T-helper 9 cell (primary cell): ENCODE measurements at places on chromosomes 2 and 18.
A peak's percentile ranks its signal among the peaks of the same experiment; 100 is the strongest.

DNA sequence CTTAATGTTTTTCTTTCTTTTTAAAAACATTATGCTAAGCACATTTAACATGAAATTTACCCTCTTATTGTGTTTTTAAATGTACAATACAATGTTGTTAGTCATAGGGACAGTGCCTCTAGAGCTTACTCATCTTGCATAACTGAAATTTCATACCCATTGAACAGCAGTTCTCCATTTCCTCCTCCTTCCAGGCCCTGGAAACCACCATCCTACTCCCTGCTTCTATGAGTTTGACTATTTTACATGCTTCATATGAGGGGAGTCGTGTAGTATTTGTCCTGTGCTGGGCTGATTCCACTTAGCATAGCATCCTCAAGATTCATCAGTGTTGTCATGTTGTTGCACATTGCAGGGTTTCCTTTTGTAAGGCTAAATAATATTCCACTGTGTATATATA is 92.6 kb downstream of the SPATS2L start:
- no peak for DNase-seq

DNA sequence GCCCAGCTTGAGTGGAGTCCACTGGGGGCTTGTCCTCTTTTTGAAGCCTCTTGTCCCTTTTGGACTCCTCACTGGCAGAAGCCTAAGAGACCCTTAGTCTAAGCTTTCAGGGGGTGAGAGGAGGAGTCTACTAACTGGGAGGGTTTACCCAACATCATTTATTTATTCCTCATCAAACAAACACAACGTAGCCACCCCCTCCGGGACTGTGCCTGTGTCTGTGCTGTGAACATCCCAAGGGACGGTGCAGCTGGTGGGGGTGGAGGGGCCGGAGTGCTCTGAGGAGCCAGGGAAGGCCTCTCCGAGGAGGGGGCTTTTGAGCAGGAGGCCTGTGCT is 42.7 kb upstream of the TAF1B start:
- no peak for DNase-seq

DNA sequence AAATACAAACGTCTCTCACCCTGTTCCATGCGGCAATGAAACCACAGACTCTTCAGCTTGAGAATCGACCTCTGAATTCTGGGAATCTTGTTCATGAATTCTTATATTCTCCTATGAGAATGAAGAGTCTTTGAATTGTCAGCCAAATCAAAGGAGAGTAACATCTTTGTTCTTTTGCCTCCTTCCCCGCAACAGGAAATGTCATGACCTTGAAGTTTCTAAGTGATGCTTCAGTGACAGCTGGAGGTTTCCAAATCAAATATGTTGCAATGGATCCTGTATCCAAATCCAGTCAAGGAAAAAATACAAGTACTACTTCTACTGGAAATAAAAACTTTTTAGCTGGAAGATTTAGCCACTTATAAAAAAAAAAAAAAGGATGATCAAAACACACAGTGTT is 21.8 kb downstream of the TNFAIP6 start:
- no peak for DNase-seq

- DNase-seq, result no peak
Measured at GRCh38 chr18:44786688-44787087, 106.0 kb downstream of the SETBP1 start.

DNA sequence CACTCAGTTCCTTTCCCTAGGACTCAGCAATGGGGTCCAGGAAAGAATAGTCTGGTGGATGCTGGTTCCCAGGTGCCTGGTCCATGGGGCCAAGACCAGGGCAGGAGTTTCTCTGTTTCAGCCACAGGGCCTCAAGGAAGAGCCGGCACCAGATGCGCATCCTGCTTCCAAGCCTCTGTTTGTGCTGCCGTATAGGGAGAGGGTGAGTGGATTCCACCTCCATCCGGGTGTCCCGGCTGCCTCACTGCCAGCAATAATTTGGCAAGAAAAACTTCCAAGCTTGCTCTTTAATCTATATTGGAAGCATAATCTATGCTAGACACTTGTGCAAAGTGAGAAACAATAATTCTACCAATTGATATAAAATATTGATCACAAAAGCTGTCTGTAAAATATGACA is 261.2 kb upstream of the HS6ST1 start:
- no peak for DNase-seq

GRCh38 chr2:219418155-219419011 is at the start of gene DES:
TSS of gene DES (plus strand) at chr2:219418377. CDS start at chr2:219418463, 86 bp downstream.
- DNase-seq, result no peak

DNA sequence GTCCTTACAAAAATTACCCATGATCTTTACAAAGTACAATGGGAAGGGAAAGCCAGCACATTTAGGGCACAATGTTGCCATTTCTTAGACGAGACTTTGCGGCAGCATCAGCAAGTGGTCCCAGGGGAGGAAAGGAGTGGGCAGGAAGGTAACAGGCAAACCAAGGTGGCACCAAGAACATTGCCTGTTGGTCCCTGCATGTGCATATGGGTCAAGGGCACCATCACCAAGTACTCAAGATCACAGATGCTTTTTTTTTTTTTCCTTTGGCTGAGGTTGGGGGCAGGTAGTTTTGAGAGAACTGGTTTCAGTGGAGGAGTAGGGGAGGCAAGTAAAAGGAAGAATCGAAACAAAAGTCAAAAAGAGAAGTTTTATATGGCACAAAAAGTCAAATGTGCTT is 752 bp upstream of the CYTIP start:
- no peak for DNase-seq

- DNase-seq, result no peak
Measured at GRCh38 chr2:3160751-3161330, 216.8 kb downstream of the EIPR1 start.

DNA sequence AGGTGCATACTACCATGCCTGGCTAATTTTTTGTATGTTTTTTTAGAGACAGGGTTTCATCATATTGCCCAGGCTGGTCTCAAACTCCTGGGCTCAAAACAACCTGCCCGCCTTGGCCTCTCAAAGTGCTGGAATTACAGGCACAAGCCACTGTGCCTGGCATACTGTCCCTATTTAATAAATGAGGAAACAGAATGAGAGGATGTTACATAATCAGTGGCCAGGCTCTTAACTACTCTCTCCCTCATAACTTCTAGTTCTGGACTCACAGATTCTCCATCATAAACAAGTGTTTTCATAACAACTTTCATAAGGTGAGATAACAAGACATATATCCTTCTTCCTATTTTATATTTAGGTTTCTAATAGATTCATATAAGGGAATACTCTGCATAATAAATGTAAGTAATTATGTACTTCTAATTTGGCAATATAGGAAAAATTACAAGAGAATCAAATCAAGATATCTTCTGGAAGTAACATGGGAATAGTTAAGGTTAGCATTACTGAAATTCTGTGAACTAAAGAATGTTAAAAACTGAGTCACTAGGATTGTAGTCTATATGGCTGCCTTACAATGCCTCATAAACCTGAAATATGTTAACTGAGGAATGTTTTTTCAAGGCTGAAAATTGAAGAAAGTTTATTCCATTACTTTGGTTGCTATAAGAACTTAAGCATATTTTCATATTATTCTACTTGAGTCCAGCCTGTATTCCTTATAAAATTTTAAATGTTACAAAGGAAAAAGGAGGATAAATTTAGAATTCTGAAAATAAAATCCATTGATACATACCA is 71.3 kb downstream of the SLC25A12 start:
- DNase-seq, result no peak

GRCh38 chr2:55051026-55051866 is 995 bp upstream of the RTN4 start:
- DNase-seq, result peak; percentile 16

- no peak for DNase-seq
Measured at GRCh38 chr2:36172824-36173223, 182.8 kb upstream of the CRIM1 start.

DNA sequence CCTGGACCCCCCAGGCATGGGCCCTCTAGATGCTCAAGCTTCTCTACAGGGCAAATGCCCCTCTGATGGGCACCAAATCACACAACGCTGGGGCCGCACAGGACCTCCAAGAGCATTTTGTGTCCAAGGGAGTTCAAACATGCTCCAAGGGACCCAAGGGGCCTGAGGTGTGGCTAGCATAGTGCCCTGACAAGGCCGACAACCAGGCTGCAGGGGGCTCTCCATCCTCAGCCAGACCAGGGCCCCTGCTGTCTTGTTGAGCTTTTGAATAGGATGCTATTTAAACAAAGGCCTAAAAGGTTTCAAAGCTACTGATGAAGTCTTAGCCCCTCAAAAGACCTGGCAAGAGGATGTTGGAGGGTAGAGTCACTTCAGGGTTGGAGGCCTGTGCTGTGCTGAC is 33.1 kb downstream of the EN1 start:
- no peak for DNase-seq

- DNase-seq, result no peak
Measured at GRCh38 chr2:25207078-25207545, 38.7 kb upstream of the POMC start.

DNA sequence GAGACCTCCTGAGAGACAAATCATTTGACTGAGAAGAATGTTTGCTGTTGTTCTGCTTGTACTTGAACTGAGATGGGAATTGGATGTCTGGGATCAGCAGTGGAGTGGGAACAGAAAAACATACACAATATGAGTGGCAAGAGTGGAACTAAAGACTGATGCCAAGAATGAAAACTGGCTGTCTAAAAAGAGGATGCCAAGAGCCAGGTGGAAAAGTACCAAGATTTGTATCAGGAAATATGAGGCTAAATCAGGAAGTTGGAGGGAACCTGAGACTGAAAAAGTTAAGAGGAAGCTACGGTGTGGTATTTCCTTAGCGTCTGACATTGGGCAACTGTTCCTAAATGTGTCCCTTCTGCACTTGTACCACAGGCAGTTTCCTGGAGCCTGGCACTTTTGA is 440.9 kb upstream of the CELF4 start:
- no peak for DNase-seq

- no peak for DNase-seq
Measured at GRCh38 chr18:45957100-45957499, 10.0 kb downstream of the EPG5 start.

DNA sequence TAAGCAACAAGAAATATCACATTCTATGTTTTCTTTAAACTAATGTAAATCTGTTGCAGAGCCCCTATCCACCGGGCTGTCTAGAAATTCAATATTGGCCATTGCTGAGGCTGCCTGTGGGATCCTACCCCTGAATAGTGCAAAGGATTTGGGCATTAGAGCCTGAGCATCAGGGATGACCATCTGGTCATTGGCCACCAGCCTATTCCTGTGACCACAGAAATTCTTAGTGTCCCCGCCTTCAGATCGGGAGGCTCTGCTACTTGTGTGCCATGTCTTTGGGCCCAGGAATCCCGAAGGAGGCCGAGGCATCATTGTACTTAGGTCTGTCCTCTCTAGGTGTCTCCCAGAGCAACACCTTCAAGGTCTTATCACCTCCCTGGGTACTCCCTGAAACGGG is 73.8 kb downstream of the HRH4 start:
- DNase-seq, result no peak

DNA sequence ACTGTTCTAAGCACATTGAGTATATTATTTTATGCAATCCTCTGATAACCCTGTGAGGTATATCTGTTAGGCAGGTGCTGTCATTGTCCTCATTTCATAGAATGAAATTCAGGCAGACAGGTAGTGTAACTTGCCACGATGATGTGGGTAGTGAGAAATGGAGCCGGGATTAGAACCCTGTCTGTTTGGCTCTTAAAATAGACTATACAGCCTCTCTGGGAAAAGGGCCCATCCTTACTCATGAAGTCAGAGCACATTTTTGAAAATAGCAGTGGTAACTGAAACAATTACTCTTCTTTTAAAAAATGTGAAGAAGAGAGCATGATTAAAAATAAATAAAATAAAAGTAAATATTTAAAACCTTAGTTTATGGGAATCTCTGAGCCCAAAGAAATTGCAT is 23.0 kb downstream of the FAM171B start:
- DNase-seq, result no peak

- DNase-seq, result no peak
Measured at GRCh38 chr2:129765326-129765677, 214.2 kb upstream of the RAB6C start.

- no peak for DNase-seq
Measured at GRCh38 chr2:163462993-163463392, 272.8 kb downstream of the FIGN start.

DNA sequence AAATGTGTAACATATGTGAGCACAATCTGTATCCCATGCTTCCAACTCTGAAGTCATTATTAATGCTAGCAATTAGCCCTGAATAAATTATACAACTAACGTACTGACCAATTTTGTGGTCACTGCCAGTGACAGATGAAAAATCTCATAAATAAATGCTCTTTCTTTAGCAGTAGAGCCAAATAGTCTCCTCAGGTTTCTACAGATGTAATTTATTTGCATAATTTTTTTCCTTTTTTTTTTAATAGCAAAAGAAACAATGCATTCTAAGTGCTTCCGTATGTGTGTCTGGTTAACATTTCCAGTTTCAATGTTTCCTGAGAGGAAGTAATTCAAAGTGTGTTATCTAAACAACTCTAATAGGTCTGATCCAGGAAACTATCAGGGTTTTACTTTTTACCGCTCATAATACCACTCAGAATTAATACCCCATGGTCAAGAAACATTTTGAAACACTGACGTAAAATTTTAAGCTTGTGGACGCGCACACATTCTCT is 108.4 kb downstream of the MEP1B start:
- no peak for DNase-seq

GRCh38 chr2:232525791-232526371 is at the start of gene CHRND:
TSS of gene CHRND (plus strand) at chr2:232526160. CDS start at chr2:232526216, 56 bp downstream.
- no peak for DNase-seq

GRCh38 chr2:56860991-56861390 is 677.2 kb downstream of the CCDC85A start:
- no peak for DNase-seq

GRCh38 chr2:219724628-219725027 is 97.2 kb downstream of the SLC4A3 start:
- no peak for DNase-seq

DNA sequence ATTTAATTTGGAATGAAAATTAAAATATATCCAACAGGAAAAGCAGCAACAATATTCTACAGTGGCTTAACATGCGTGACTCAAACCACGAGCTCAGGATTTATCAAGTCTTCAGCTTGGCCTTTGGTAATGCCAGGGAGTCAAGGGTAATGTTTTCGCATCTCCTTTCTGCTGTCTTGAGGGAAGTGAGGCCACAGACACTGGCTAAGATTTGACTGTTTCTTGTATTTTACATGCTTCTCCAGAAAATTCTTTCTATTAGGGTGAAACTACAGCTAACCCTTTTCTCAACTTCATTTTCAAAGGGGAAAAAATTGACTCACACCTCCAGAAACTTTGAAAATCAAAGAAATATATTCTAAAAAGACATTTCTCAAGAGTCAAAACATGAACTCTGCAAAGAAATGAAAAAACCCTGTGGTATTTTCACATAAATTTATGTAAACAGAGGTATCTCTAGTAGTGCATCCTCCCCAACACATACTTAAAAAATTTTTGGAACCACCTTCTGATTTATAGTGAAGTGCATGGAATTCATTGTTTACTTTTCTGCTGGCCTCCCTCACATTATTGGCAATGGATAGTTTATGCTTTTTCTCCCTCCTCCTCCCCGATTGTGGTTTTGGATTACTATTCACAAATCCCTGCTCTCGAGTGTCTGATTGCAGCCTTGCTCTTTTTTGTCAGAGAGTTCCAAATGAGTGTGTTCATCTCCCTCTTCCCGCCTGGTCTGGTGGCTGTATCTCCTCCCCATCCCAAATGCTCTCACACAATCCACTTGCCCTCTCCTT is 48.7 kb downstream of the DPP4 start:
- no peak for DNase-seq
